ENCODE measurements at places on chromosomes 4 and X.
A peak's percentile ranks its signal among the peaks of the same experiment; 100 is the strongest.

DNA sequence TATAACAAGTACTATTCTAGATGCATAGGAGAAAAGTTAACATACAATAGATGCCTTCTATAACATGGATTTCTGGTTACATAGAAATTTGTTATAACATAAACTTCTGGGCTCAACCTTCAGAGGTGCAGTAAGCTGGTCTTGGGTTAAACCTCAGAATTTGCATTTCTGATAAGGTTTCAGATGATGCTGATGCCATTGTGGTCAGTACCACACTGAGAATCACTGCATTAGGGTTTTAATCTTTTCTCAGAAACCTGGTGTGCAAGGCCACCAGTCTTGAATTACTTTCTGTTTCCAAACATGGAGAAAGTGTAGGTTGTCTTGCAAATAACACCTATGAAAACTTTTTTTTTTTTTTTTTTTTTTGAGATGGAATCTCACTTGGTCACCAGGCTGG lies 146.2 kb downstream of the SPOCK3 start:
- no peak for DNase-seq

- peak; percentile 47 for DNase-seq
Observed at GRCh38 chr4:138870737-138871554, 144.6 kb upstream of the NOCT start.

DNA sequence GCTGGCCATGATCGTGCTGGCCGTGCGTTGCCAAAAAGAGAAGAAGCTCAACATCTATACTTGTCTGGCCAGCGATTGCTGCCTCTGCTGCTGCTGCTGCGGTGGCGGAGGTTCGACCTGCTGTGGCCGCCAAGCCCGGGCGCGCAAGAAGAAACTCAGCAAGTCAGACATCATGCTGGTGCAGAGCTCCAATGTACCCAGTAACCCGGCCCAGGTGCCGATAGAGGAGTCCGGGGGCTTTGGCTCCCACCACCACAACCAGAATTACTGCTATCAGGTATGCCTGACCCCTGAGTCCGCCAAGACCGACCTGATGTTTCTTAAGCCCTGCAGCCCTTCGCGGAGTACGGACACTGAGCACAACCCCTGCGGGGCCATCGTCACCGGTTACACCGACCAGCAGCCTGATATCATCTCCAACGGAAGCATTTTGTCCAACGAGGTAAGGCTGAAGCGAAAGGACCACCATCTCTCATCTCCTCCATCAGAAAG lies 3.3 kb downstream of the PCDH10 start:
- DNase-seq: no peak

- no peak for DNase-seq
Observed at GRCh38 chrX:66632981-66633380, 5.9 kb downstream of the EDA2R start.

- no peak for DNase-seq
Observed at GRCh38 chrX:38879631-38880220, 78.5 kb downstream of the MID1IP1 start.

DNA sequence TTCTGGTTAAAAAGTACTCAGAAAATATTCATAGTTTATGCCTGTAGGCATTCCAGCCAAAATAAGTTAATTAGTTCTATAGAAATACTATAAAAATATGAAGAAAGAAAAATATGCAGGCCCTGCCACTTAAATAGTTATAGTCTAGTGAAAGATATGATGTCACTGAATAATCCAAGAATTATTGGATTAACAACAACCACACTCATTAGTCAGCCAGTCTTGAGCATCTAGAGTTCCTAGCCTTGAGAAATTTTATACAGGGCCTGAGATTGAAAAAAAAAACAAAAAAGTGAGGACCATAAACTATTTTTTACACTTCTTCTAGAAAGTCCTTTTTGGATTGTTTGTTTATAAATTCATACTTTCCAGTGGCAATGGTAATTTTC lies 823.0 kb downstream of the FAT4 start:
- no peak for DNase-seq

DNA sequence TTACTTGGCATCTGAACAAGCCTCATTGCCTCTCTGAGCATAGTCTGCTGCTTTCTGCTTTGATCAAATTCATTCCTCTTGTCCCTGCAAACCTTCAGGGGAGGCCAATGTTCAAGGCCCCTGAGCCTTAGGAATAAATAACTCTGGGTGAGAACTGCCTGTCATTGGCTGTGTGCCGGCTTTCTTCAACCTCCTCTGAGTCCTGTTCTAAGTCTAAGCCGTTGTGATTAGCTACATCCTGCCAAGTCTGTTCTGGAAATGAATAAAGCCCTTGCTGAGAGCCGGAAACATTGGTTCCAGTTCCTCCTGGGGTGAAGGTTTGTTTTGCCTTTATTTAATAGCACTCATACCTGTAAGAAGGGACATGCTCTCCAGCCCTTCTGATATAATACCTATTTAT lies 13.8 kb downstream of the RNF4 start:
- DNase-seq: no peak

GRCh38 chr4:66955784-66956183 lies 589.5 kb downstream of the CENPC start:
- DNase-seq: no peak

- no peak for DNase-seq
Observed at GRCh38 chrX:15416133-15416993, 32.1 kb upstream of the VEGFD start.

GRCh38 chr4:152281822-152282221 lies 254.1 kb downstream of the FBXW7 start:
- DNase-seq: no peak

GRCh38 chr4:162408309-162408708 lies 244.5 kb upstream of the FSTL5 start:
- no peak for DNase-seq

GRCh38 chrX:134241960-134242619 lies 5.1 kb downstream of the CCDC160 start:
- DNase-seq: no peak

DNA sequence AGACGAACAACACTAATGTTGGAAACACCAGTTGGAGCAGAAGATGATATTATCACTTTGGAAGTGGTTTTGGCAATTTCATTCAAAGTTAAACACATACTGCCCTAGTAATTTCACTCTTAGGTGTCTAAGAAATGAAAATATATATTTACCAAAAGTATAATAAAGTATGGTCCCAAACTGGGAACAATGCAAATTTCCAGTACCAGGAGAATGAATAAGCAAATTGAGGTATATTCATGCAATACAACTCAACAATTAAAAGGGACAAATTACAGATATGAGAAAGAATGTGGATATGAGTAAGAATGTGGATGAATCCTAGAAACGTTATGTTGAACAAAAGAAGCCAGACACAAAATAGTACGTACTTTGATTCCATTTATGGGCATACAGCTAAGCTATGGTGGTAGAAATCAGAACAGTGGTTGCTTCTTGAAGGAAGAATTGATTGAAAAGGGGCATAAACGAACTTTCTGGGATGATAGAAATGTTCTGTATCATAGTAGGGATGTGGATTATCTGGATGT lies 10.0 kb downstream of the ELMOD2 start:
- DNase-seq: no peak

- no peak for DNase-seq
Observed at GRCh38 chr4:38656111-38656510, 7.9 kb upstream of the KLF3 start.

- peak; percentile 67 for DNase-seq
Observed at GRCh38 chr4:141652161-141652778, 15.9 kb downstream of the IL15 start.

Data from AG09309 (cell line).